ENCODE measurements at places on chromosomes 12 and 14.

- no peak for DNase-seq
Measured at GRCh38 chr12:92844151-92844763, 84.8 kb downstream of the EEA1 start.

- no peak for DNase-seq
Measured at GRCh38 chr12:4392223-4392742, 12.8 kb upstream of the FGF23 start.

GRCh38 chr12:53938326-53939140, at the start of gene HOXC13:
TSS of gene HOXC13 (plus strand) at chr12:53938831. CDS start at chr12:53938907, 76 bp downstream.
- DNase-seq, result peak; percentile 40

DNA sequence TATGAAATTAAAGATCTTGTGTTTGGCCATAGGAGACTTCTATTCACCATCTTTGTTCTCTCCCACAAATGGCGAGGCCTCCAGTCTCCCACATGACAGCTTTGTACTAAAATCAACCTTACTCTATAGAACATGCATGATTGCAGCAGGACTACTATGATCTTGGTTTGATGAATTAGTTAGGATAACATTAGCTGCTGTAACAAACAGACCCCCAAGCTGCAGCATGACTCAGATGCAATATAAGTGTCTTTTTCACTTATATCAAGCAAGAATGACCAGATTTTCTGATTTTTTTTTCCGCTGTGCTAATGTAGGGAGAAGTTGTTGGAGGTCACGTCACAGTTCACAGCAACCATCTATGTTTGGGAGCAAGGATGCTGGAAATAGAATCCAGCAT, 10.8 kb upstream of the OAS3 start:
- no peak for DNase-seq

DNA sequence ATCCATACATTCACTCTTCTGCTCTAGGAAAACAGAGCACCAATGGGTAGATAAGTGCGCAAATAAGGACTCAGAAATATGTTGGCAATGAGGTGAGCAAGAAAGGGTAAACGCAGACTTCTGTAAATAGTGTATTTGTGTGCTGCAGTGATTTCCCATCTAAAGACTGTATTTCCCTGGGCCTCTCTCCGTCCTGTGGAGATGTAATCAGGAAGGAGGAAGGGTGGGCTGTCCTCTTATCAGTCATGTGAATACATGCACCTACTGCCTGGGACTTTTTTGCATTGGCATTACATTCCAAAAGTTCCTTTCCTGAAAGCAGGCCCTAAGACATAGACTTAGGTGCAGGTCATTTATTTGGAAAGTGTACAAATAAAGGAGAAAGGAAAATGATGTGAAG, 114.5 kb downstream of the OTOGL start:
- no peak for DNase-seq

DNA sequence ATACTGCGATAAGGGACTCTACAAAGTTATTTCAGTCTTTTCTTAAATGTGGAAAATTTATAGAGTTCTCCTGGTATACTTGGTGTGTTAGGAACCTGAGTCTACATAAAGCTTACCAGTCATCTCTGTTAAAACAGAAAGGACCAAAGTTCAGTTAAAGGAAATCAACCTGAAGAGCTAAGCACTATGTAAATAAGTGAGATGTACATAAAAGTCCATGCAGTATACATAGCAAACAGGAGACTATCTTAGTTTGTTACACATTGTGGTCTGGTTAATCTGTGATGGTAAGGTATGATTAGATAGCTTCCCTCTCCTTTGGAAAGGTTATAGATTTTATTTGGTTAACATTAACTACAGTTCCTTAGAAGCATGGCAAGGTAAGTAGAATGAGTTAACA, 75.9 kb downstream of the ATP2B1 start:
- no peak for DNase-seq

- no peak for DNase-seq
Measured at GRCh38 chr14:103103461-103104388, 9.2 kb downstream of the EXOC3L4 start.

- DNase-seq, result no peak
Measured at GRCh38 chr12:20601668-20602280, 93.4 kb upstream of the SLCO1C1 start.

- DNase-seq, result no peak
Measured at GRCh38 chr12:60043236-60043635, 447.4 kb downstream of the SLC16A7 start.

DNA sequence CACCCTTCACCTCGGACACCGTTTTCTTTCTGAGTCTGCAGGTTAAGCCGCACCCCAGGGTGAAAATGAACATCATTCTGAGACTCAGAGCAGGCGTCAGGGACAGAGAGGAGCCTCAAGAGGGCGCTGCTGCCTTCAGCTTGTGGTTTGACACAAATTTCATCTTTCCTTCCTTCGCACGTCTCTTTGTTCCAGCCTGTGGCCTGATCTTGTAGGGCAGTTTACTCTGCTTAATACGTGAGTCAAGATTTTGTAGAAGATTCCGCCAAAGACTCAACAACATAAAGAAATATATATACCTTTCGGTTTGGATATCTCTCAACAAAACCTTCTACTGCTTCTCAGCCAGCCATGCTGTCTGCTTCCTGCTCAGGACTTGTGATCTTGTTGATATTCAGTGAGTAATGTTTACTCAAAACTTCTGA, 329.3 kb upstream of the OR4E1 start:
- DNase-seq, result peak; percentile 85

GRCh38 chr12:11958221-11959091, 112.3 kb upstream of the BCL2L14 start:
- no peak for DNase-seq

DNA sequence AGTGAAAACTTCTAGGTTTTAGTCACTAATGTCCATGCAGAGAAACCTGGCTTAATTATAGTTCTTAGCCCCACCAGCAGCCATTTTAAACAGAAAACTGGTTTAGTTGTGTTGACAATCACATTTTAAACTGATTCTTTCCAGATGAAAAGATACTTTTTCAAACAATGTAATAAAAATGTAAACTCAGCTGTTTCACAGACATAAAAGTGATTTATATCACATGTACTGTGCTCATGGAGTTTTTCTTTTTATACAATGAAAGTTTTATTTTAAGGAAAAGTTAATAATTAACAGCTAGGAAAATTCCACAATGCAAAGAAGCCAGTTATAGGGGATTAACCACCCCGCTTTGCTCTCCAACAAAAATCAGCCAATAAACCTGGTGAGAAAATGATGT, 129.7 kb downstream of the PAX9 start:
- no peak for DNase-seq

All from T-helper 2 cell (primary cell).